ENCODE measurements at places on chromosomes 4 and X.

DNA sequence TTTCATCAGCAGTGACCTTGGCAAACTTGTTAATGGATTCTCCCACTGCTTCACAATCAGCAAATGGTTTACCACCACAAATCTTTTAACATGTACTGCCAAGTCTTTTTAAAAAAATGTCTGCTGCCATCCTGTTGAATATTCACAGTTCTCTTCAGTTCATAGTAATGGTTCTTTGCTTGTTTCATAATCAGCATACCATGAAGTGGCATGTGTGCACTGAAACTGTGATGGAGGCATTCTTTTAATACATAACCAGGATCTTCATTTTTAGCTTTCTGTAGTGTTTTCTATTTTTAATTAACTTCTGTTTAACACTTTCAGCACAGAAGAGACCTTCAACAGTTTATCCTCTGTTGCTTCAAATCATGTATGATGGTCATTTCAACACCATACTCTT is 230.1 kb upstream of the ARSJ start:
- no peak for DNase-seq

DNA sequence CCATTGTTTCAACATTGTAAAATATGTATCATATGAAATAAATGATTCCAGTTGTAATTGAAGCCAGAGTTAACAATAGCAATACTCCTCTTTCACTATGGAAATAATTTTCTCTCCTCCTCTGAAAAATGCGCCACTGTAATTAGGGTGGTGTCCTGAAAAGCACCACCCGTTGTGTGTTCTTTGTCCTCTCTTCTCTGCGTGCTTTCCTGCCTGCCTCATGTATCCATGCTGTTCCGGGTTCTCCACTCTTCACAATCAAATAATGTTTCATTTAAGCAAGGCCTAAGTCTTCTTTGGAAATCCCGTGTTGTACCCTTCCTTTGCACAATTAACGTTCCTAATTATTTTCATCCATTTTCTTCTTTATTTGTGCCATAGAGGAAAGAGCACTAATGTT is 293.3 kb downstream of the ADGRL3 start:
- no peak for DNase-seq

- DNase-seq: no peak
Observed at GRCh38 chrX:20515841-20516461, 249.2 kb upstream of the RPS6KA3 start.

DNA sequence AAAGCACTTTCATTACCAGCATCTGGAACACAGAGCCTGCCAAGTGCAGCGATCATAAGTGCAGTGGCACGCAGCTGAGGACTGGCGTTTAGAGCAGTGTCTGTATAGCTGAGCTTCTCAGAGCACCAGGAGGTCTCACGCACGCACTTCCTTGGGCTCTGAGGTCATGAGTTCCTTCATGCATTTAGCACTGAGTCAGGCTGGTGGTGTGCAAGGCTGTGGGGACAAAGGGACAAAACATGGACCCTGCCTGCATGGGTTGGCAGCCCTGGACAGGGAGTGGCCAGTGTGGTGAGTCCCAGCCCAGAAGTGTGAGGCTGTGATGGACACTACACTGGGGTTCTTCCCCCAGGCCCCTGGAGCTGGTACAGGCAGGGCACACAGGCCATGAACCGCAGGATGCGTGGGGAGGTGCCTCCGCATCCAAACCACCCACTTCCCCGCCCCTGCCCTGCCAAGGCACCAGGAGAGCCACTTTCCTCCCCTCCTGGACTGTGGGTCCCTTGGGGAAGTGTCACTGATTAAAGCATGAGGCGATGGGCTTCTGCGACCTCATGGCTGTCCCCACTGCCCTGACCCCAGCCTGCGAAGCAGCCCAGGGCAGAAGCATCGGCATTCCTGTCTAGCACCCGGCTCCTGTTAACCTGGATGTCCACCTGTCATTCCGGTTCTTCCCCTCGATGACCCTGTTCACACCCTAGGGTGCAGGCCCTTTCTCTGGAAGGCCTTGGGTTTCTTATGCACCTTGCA is 37.2 kb upstream of the GPR78 start:
- DNase-seq: no peak

- DNase-seq: no peak
Observed at GRCh38 chr4:145840162-145840768, 98.4 kb downstream of the ZNF827 start.

DNA sequence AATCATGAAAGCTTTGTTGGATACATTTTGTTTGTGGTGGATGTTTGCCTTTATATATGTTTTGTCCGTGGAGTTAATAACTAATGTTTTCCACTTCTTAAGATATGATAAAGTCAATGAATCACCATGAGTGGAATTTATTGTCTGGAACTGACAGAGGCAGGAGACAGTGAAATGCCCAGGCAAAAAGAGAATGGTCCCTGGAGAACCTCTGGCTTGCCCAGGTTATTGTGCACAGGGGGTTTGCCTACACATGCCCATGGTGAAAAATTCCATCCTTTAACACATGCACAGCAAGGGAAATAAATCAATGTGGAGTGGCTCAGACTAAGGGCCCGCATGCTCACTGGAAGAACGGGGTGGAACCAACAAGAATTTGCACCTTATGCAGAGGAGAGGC is 964.3 kb upstream of the GRIA3 start:
- DNase-seq: no peak

- no peak for DNase-seq
Observed at GRCh38 chr4:147247579-147247978, 233.3 kb upstream of the EDNRA start.

DNA sequence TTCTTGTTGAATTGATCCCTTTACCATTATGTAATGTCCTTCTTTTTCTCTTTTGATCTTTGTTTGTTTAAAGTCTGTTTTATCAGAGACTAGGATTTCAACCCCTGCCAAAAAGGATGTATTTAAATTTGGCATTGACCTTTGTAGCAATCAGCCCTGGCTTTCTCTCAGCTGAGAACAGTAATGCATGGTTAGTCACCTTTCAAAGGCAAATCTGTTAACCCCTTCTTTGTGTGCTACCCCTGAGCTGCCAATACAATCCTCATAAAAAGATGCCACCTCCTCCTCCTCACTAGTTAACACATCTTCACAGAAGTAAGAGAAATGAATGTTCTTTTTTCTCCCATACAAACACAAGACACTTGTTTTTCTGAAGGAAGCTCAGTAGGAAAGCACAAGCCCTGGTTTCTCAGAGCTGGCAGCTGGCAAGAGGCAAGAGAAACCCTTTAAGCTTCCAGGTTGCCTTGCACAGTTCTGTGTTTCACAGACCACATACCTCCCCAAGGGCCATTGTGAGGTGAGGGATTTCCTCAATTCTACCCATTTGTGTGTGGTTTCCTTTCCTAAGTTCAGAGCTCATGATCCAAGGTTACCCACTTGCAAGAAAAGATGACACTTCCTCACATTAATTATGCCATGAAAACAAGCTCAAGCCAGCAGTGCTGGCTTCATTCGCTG is 122.6 kb downstream of the RCHY1 start:
- DNase-seq: no peak
